Activated T-cell treated with anti-CD3 and anti-CD28 coated beads, Interleukin-2, amount 50 U/mL, for 48 hours (primary cell): ENCODE measurements at places on chromosomes 2 and 18.

DNA sequence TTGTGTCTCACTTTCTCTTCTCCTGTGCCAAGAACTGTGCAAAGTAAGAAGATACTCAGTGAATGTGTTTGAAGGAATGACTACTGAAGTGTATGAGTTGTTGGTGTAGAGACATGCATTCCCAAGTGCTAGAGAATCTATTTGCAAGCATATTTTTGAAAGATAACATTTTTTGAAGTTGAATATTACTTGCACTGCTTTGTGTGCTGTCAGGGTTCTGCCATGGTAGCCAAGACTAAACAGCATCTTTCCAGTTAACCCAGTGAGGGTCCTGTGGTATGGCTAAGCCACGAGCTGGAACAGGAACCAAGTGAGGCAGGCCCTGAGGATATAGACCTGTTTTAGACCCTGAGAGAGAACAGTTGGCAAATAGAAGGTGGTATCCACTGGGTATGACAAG, 35.2 kb upstream of the EFEMP1 start:
- DNase-seq: no peak

DNA sequence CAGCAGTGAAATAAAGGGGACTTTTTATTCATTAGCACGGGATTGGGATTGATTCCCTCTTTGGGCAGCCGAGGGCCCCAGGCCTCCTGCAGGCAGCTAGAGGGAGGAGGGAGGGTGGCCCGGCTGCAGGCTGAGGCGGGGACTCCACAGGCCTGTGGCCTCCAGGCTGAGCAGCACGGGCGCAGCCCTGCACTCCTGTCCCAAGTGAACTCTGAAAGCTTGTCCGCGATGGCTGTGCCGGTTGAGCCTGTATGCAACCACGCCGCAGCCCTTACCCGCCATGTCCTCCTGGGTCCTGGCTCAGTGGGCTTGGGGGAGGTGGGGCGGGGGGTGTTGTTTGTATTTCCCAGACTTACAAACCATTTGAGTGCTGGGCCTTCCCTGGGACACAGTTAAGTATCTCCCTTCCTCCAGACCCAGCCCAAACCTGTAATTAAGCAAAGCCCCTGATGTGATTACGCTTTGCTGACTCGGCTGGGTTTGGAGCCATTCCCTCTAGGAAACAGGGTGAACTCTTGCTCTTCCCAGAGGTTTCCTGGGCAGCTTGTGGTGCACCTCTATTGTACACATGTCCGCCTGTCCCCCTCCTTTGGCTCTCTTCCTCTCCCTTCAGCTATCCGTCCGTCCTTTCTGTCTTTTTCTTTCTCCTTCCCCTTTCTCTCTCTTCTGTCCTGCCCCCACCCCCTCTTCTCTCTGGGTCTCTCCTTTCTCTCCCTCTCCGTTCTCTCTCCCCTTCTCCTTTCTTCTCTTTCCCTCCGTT, 5.3 kb downstream of the GLI2 start:
- no peak for DNase-seq

DNA sequence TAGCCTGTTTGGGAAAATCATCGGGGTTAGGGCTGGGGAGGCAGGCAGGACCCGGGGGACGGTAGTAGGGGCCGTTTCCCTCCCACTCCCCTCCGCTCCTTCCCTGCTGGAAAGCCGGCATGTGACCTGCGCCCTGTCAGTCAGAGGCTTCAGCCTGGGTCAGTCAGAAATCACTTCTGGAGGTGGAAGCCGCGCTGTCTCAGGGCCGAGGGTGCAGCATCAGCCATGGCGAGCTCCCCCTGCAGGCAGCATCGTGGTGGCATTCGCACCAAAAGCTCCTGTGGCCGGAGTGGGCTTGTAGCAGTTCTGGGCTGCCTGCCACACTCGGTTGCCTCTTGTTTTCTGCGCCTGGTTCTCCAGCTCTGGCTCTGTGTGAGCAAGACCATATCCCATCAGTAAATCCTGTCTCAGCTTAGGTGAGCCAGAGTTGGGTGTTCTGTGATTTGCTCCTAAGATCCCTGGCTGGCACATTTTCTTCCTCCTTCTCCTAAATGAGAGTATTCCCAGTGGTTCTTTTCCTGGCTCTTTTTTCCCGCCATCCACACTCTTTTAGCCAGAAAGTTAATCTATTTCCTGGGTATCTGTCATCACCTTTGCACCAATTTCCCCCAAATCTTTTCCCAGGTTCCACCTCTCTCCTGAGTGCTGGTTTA, 123.9 kb upstream of the CD302 start:
- peak; percentile 90 for DNase-seq

DNA sequence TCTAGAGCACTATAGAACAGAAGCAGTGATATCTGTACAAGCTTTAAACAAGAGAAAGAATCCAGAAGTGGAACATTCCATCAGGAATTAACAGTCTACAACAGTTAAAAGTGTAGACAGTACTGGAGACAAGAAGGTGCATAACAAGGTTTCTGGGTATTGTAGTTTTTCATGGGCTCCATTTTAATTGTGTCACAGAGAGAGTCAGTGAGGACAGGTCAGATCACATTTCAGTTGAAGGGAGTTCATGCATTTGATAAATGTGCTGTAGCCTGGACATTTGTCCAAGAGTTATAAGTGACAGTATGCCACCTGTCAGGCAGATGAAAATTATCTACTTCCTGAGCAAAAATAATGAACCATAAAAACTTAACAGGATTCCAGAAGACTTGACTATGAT, 328.6 kb downstream of the CNTNAP5 start:
- DNase-seq: no peak

DNA sequence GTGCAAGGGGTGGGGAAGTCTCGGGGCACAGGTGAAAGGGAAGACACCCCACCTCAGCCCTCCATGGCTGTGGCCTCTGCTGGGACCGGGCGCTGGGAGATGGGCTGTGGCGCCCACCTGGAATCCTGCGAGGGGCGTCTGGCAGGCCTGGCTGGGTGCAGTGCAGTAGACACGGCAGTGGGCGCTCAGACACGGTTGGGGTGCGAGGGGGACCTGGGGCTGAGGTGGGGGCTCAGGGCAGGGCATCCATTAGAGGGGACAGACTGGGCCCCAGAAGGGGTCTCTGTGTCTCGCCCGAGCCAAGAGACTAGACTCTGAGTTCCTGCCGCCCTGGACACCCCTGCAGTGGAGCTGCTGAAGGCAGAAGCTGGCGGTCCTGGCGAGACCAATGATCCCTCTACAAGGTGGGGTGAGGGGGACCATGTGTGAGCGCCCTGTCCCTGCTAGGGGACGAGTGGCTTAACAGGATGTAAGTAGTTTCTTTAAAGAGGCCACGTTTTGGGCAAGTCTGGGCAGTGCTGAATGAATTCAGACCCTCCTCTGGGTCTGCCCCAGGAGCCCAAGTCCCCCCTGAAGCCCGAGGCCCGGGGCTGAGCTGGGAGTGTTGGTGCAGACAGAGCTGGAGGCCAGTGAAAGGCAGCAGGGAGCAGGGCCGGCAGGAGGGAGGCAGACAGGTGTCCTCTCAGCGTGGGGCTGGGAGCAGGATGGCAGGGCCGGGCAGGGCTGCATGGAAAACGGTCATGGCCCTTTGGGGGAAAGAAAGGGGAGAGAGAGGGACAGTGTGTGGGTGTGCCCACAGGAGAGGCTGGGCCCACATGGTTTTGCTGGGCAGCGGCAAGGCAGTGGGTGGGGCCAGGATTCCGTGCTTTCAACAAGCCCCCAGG, 57.2 kb downstream of the HS6ST1 start:
- no peak for DNase-seq

DNA sequence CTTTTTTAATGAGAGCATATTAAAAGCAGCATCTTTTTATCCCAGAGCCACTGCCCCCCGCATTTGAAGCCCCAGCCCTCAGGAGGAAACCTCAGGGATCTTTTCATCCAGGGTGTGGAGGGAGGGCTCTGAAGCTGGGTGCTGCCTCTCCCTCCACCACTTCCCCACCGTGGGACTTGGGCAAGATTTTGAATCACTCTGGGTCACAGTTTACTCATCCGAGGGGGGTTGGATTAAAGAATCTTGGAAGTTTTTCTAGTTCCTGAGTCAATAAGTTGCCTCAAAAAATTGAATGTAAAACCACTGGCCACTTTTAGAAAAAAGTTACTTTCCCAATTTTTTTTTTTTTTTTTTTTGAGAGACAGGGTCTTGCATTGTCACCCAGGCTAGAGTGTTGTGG, 62.0 kb upstream of the ANKRD44 start:
- DNase-seq: no peak

DNA sequence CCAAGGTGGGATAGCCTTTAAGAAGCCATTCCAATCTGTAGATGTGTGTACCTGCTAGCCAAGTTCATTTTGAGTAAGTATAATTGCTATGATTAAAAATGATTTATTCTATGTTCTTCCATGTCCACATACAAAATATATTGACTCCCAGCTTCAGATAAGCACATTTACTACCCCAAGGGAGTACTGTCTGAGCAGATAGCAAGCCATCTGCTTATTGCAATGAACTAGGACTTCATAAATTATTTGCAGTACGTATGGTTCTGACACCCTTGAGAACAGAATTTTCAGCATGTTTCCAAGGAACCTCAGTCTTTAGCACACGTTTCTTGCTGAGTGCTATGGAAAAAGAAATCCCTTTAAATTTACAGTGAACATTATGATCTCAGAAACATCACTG, 28.2 kb downstream of the ABCG5 start:
- no peak for DNase-seq

DNA sequence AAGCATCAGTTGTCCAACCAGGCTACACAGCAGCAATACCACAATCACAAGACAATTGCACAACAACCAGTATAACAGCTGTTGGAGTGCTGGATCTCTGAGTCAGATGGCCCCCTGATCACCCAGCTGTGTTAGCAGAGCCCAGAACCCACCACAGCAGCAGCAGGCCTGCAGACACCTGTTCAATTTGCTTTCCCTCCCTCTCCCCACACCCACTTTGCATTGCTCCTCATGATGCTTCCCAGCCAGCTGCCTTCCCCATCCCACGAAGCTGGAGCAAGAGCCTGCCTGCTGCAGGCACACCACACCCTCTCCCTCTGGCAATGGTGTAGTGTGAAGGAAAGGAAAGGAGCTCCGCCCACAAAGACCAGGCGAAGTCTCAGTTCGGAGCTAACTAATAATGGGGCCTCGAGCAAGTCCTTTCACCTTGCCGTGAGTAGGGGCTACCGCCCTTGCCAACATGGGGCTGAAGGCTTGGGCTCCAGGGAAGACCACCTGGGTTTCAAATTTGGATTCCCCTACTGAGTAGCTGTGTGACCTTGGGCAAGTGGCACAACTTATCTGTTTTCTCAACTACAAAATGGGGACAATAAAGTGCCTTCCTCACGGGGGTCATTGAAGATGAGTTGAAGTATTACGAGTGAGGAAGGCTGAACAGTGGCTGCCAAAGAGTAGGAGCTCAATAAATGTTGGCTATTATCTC, 19.4 kb upstream of the ZBTB7C start:
- no peak for DNase-seq

DNA sequence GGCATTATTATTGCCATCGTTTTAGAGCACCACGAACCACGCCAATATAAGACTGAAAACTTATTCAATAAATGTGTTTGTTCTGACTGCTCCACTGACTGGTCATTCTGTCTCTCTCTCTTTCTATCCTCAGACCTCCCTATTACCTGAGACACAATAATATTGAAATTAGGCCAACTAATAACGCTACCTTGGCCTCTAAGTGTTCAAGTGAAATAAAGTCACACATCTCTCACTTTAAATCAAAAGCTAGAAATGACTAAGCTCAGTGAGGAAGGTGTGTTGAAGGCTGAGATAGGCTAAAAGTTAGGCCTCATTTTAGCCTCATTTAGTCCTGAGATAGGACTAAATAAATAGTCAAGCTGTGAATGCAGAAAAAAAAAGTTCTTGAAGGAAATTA, 38.8 kb downstream of the G6PC2 start:
- DNase-seq: no peak

- no peak for DNase-seq
Observed at GRCh38 chr18:38386146-38386545, 820.5 kb upstream of the CELF4 start.

DNA sequence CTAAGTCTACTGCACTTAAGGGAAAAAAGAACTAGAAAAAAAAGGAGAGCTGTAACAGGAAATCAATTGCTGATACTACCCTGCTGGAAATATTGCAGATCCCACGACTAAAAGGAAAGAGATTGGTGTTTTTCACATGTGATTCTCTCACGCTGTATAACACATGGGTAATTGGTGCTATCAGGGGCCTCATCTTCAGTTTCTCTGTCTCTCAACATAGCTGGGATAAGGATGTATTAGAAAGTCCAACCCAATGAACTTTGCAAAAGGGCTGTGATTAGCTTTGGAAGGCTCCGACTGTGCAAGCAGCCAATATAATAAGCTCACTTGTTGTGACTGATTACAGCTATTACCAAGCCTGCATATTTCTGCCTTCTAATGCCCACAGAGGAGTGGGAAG, 133.4 kb downstream of the NRP2 start:
- DNase-seq: no peak

- DNase-seq: no peak
Observed at GRCh38 chr2:234453216-234453615, 43.7 kb downstream of the ARL4C start.

DNA sequence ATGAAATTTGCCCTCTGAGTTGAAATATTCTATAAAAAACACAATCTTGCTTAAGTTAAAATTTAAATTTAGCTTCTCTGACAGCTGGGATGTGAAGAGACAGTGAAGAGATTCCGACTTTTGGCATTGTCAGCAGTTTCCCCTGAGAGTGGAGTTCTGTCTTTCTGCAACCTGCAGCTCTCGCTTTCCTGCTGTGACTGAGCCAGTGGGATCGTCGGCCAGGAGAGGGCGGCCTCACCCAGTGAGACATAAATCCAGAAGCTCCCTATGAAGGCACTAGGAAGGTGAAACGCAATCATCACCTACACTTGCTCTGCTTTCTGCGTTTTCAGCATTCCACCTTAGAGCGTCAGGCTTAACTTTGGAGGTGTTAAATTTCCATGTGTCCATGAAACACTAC, 75.4 kb upstream of the HNMT start:
- no peak for DNase-seq

DNA sequence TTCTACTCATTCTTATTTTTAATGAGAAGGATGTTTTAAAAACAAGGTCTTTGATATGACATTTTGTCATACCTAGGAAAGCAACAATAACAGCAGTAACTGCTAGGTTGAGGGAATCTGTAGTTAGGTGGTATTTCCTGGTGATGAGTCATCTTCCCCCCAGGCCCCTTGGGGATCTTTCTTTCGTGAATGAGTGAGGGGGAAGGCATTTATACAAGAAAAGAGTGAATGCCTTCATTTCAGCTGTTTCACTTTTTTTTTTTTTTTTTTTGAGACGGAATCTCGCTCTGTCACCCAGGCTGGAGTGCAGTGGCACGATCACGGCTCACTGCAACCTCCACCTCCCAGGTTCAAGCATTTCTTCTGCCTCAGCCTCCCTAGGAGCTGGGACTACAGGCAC, 108.6 kb downstream of the MAP4K4 start:
- DNase-seq: no peak

DNA sequence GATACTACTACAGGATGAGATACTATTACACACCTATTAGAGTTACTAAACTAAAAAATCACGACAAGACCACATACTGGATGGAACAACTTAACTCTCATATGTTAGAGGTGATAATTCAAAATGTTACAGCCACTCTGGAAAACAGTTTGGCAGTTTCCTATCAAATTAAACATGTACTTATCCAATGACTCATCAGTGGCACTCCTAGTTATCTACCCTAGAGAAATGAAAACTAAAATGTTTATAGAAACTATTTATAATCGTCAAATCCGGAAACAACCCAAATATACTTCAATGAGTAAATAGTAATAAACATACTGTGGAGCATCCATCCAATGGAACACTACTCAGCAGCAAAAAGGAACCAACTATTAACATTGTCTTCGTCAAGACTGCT, 137.0 kb upstream of the RBBP8 start:
- no peak for DNase-seq
